NCI-H2029 (cell line): ENCODE measurements at places on chromosomes 7 and 10.

DNA sequence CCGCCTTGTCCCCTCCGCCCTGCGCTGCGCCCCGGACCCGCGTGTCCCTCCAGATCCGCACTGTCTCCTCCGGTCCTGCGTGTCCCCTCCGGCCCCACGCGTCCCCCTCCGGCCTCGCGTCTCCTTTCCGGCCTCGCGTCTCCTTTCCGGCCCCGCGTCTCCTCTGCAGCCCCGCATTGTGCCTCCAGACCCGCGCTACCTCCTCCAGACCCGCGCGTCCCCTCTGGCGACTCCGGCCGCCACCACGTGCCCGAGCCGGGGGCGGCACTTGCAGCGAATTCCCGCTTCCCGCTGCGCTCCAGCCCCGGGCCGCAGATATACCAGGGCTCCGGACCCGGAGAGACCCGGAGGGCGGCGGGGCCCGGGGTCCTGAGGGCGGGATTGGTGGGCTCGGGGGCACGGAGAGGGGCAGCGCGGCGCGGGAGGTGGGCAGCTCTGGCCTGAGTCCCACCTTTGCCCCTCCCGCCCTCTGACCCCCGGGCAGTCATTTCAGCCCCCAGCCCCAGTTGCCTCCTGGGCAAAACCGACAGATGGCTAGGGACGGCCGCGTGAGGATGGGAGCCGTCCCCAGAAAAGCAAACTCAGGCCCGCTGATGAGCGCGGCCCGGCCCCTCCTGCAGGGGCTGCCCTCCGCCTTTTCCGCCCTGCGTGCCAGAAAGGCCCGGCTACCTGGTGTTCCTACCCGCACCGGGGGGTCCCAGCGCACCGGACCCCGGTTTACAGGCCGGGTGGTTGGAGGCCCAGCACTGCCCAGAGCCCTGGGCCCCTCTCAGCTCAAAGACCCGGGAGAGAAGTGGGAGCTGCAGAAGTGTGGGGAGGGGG, 56.5 kb downstream of the RBM17 start:
- no peak for DNase-seq

DNA sequence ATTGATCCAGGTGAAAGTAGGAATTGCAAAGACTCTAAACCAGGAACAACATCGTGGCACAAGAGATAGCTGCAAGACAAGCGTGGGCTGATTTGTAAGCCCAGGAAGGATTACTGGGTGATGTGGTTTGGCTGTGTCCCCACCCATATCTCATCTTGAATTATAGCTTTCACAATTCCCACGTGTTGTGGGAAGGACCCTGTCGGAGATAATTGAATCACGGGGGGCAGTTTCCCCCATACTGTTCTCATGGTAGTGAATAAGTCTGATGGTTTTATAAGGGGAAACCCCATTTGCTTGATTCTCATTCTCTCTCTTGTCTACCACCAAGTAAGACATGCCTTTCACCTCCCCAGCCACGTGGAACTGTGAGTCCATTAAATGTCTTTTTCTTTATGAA, 59.5 kb downstream of the ST8SIA6 start:
- DNase-seq: no peak

DNA sequence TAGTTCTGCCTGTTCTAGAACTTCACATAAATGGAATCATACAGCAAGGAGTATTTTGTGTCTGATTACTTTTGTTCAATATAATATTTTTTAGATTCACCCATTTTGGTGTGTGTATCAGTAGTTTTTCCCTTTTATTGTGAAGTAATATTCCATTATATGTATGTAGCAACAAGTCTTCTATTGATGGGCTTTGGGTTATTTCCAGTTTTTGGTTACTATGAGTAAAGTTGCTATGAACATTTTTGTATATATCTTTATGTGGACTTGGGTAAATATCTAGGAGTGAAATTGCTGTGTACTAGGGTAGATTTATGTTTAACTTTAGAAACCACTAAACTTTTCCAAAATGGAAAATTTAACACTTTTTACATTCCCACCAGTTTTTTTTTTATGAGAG, 35.7 kb downstream of the ADK start:
- no peak for DNase-seq

DNA sequence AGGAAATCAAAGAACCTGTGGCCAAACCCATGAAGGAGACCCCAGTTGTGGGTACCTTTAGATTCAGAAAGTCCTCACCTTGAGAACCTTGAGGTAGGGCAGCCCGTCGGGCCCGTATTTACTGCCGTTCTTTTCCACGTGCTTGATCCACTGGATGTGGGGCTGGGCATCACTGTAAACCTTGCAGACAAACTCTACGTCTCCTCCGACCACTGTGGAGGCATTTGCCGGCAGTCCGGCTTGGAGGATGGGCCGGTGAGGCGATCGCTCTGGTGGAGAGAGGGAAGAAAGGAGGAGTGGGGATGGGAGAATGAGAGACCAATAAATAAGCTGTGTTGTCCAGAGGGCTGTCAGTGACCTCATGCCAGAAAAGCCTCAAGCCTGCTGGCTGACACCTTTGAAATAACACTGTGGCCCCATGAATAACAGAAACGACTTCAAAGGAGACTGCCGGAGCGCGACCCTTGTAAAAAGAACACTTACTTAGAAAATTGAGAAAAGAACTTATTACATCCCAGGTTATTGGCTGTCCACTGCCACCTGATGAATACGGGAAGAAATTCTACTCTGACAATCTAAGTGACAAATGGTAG, 78.2 kb downstream of the FGFR2 start:
- DNase-seq: no peak
